ENCODE measurements at places on chromosomes 3 and 15.
A peak's percentile ranks its signal among the peaks of the same experiment; 100 is the strongest.

- peak; percentile 27 for DNase-seq
Measured at GRCh38 chr3:47512416-47513124, 942 bp downstream of the ELP6 start.

DNA sequence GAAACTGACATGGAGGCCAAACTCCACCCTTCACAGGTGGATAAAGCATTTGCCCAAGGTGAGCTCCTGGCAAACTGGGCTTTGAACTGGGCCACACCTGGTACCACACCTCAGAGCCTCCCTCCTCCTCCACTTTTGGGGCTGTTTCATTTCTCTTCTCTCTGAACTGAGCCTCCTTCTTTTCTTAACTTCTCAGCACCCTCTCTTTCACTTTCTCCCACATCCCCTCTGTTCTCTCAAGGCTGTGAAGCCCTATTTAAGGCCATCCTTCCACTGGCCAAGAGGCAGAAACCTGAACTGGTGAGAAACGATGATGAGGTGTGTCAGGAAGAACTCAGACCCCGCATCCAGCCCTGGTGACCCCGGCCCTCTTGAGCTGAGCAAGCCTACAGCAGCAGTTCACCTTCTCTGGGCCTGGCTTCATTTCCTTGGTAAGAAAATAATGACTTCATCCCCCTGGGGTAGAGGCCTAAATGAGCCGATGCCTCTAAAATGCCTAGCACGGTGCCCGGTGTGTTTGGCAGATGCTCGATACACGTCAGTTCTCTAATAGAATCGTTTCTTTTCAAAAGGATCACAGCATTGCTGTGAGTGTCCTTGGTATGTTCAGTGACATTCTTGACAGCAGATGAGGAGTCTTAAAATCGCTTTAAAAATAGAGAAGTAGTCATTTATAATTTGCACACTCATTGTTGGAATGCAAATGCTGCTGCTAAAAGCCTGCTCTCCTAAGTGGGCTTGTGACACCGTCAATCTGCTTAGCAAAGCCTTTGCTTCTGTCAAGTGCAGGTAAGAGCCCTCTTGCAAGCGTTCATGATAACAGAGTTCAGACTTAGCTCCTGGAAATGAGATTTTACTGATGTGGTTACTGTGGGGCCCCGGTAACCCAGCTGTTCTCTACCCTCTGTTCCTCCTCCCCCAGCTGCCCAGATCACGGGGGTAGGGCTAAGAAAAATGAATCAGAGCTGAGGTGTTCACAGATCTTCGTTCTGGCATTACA is 97.7 kb upstream of the ATP2B2 start:
- DNase-seq: no peak

DNA sequence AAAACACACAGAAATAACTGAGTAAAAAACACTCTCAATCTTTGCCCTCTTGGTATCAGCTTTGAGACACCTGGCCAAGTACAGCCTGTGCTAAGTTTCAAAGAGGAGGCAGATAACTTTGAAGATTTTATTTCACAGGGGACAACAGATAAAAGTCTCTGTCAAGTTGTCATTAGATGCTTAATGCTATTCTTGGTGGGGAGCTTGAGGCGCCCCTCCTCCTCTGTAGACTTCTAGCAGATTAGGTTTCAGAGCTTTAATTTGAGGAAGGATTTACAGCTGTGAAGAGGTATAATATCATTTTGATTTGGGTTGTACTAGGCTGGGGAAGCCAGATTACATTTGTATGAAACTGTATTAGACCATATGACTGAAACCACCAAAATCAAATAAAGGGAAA is 620.3 kb downstream of the FHIT start:
- DNase-seq: no peak

GRCh38 chr3:77919244-77919643 is 879.3 kb downstream of the ROBO2 start:
- DNase-seq: no peak

GRCh38 chr3:51340013-51340829 is 44.9 kb upstream of the MANF start:
- DNase-seq: peak; percentile 94
